ENCODE measurements at places on chromosomes 2 and 18. TPM values are rescaled to one million over a fixed set of nuclear protein-coding genes. Genes with fewer than 3 reads are reported as not detected.

HOXD3 gene
- 0.68 TPM for total RNA-seq

NYAP2 gene
- total RNA-seq: not detected

RPRM gene
- 26.0 TPM for total RNA-seq

AQP12A gene
- not detected for total RNA-seq

INO80C gene
- total RNA-seq: 6.1 TPM

RFX8 gene
- total RNA-seq: not detected

IAH1 gene
- 88.0 TPM for total RNA-seq

ACVR1C gene
- total RNA-seq: 0.14 TPM

UGT1A9 gene
- total RNA-seq: not detected

VWC2L gene
- not detected for total RNA-seq

NEU2 gene
- total RNA-seq: not detected

ZEB2 gene
- 67.4 TPM for total RNA-seq

PRKAG3 gene
- total RNA-seq: not detected

EN1 gene
- not detected for total RNA-seq
